Cortex of kidney (tissue), 1 donor: ENCODE measurements at places on chromosomes 5 and 9.

- no peak for DNase-seq
Observed at GRCh38 chr5:93461756-93462155, 119.3 kb downstream of the NR2F1-AS1 start.

DNA sequence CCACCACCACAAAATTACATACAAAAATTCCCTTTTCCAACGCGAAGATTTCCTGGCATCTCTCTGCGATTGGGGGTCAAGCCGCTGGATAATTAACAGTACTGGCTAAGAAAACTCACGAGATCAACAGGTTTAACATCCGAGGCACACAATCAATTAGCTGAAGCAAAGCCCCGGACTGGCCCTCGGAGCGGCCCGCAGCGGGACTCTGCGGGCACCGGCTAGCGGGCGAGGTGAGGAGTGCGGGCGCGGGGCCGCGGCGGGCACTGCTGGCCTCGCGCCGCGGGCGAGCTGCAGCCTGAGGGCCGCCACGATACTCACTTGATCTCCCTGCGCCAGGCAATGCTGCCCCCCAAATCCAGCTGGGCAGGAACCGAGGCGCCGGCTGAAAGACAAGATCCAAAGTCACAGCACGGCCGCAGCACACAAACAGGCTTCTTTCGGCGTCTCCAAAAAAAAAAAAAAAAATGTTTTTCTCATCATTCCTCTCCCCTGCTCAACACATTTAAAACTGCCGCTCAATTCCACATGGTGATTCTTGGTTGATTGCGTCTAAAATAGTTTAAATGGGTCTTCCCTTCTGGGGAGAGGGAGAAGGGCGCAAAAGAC is 210.2 kb downstream of the MEF2C start:
- DNase-seq = no peak

DNA sequence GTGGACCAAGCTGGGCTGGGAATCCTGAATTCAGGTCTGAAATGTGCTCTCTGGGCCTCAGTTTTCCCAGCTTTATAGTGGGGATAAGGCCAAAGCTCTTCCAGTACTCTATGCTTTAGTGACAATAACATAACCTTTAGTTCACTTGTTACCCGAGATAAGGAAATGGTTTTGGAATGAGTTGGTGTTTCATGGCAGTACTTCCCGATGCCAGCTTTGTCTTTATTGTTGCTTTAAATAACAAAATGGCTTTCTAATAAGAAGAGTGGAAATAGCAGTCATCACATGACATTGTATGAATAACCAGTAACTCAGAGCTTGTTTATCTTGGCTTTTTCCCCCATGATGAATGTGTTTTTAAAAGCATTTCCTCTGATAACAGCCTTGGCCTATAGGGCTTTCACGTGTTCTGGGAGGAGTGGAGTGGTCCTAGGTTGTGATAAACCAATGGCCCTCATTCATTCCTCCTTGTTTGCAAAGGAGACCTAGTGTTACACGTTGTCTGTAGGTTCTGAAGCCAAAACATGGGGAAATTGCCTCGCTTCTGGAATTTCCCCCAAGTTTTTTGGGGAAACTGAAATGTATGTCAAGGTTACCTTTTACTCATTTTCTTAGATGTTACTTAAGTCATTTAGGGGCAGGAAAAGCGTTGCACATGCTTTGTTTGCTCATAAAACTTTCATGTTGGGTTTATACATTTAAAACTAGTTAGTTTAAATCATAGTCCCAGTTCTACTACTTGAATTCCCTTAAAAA is 53.7 kb downstream of the ZNF618 start:
- DNase-seq = no peak

GRCh38 chr5:168311061-168311566 is 19.7 kb downstream of the WWC1 start:
- no peak for DNase-seq

DNA sequence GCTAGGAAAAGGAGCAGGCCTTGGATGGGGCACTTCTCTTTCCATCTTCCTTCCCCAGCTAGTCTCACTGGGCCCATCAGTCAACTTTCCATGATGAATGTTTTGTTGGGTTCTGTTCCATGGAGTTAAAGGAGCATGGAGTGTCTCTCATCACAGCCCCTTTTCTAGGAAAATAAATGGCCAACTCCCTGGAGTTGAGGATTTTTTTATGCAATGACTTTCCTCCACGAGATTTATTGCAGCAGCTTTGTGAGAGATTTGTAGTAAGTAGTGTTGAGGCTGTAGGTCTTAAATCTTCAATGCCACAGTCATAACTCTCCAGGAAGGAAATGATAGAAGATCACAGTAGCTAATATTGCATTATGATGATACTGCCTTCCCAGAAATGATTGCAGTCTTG is 45.6 kb upstream of the SLC44A1 start:
- no peak for DNase-seq

- DNase-seq = no peak
Observed at GRCh38 chr5:55316837-55317236, 9.0 kb downstream of the MTREX start.

DNA sequence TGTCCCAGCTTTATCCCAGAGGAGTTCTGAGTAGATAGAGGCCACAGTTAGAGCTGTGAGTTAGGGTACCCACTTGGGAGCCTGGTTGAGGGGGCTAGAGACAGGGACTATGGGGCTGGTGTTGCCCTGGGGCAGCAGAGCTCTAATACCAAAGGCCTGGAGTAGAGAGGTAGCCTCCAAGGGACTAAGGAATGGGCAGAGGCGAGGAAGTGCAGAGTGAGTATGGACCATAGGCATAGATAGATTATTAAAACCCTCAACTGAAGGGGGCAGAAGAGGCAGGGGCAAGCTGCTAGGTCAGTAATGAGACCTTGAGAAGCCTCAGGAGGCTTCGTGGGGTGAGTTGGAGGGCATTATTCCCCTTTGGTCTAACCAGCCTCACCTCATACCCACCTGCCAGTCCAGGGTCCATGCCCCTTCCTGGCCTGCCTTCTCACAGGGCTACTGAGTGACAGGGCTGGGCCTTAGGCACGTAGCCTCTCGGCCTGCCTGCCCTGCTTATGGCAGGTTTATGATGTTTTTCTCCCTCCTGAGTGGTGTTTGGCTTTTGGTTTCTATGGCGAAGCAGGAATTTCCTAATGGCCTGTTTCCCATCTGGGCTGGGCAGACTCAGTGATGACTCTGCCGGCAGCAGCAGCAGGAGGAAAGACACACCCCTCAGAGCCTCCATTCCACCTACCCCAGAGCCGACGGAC is 8.0 kb downstream of the PDLIM4 start:
- no peak for DNase-seq

- DNase-seq = no peak
Observed at GRCh38 chr5:151699071-151699901, 12.6 kb upstream of the SPARC start.

- no peak for DNase-seq
Observed at GRCh38 chr5:61933787-61934626, 372.0 kb upstream of the KIF2A start.

- DNase-seq = no peak
Observed at GRCh38 chr9:127975376-127976315, 5.1 kb downstream of the EEIG1 start.

- no peak for DNase-seq
Observed at GRCh38 chr5:140041492-140042392, 1.4 kb downstream of the NRG2 start.

- DNase-seq = no peak
Observed at GRCh38 chr9:93592008-93592642, 15.7 kb downstream of the PHF2 start.

DNA sequence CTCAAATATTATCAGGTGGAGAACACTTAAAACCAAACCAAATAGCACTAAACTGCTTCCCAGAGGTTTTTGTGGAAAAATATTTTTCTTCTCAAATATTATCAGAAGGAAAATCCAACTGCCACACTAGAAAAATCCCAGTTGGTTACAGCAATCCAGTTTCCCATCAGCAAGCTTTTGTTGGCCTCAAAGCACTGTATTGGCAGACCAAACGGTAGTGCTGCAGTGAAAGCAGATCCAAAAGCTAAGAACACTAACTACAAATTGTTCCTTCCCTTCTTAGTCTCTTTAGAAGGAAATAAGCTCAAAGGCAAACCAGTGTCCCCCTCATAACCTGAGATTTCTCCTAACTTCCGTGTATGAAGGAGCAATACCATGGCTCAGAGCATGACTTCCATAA is 105.3 kb downstream of the TRIM36 start:
- DNase-seq = no peak

GRCh38 chr9:134062461-134063087 is 5.3 kb downstream of the BRD3 start:
- no peak for DNase-seq

DNA sequence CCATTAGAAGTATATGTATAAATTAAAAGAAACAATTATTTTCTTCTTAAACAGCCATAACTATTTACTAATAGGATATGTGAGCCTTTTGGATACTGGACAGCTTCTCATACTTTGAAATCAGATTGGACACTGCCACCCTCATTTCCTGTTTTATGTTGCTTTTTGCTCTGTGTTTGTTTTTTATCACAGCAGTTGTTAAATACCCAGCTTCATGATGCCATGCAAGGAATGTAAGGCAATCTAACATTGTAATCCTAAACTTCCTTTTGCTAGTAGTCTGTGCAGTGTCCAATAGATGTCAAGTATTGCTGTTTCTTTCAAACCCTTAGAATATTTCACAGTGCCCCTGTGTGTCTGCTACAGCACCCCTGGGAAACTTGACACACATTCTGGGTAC is 56.2 kb downstream of the CNTLN start:
- no peak for DNase-seq

- DNase-seq = no peak
Observed at GRCh38 chr9:31573561-31573960, 810.9 kb upstream of the ACO1 start.

DNA sequence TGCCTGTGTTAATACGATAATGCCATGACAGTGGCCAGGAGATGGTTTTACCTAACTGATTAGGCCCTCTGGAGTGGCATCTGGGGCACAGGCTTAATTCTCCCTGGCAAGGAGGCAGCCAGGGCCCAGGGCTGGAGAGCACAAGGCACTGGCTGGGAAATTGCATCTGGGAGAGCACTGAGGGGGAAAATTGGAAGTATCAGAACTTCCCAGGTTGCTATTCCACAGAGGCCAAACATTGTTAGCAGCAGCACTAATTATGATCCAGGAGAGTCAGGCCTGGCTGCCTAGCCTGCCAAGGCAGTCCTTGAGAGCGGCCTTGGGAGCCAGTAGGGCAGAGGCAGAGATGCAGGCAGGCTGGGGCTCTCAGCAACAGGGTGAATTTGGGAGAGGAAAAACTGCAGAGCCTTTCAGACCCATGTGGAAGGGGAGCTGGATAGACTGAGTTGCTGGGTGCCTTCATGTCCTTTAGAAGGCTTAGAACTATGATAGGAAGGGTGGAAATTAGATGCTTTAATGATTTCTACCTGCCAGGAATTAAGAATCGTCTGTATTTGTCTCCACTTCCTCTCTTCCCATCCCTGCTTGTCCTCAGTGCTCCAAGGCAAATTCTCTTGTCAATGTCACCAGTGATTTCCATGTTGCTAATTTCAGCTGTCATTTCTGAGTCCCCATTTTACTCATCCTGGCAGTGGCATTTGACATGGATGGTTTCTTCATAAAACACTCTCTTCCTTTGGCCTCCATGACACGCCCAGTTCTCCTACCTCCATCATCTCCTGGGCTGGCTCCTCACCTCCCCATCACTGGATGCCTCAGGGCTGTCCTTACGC is 56.1 kb upstream of the HSPA9 start:
- DNase-seq = no peak

DNA sequence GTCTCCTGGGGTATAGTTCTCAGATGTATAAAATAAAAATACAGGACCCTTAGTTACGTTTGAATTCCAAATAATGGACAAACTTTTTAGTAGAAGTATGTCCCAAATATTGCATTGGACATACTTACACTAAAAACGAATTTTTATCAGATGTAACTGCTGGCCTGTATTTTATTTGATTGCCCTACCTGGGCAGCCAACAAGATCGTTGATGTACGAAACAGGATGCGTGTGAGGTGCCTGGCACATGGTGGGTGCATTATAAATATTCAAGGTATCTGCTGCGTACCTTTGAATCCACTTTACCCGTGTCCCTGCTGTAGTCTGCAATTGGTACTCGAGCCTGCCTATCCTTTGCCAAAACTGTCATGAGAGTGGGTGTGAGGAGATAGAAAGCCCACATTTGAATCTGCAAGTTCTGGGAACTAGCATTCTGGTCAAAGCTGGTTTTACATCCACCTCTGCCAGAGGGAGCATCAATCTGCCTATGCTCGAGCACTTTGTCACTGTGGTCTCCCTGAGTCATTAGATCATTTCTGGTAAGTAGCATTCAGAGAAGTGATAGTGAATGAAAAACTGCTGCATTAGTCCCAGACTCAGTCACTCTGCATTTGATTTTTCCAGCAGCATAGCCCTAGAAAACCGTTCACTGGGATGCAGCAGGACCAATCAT is 133.7 kb upstream of the IQGAP2 start:
- DNase-seq = no peak

DNA sequence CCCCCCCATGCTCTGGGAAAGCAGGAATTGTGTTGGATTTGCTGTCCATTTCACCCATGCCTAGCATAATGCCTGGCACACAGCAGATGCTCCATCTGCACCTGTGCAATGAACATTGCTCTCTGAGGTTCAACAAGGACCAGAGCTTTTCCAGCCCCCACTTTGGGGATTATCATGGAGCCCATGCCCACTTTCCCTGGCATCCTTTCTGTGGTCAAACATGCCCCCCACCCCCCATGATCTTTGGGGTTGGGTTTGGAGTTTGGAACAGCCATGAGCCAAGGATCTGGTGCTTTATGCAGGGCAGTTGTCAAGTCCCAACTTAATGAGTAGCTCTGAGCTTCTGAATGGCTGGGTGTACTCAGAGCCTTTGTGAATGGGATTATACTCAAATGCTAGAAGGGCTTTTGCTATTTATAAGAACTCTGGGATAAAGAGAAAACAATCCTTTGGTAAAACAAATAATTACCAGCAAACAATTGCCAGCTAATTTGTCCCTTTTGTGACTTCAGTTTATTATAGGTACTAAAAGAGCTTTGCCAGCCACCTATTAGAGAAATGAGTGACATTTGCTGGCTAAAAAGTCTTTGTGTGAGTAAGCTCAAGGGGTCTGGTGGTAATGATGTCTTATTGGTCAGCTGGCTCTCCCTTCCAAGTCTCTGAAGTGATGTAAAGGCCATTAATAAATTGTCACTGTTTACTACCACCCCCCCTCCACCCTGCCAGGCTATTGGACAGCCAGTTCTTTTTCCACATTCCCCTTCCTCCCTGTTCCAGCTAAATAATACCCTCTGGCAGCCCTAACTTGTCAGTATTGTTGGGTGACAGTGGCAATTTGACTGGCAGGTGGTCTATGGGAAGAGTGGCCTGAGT is 182.3 kb downstream of the MACROH2A1 start:
- no peak for DNase-seq

DNA sequence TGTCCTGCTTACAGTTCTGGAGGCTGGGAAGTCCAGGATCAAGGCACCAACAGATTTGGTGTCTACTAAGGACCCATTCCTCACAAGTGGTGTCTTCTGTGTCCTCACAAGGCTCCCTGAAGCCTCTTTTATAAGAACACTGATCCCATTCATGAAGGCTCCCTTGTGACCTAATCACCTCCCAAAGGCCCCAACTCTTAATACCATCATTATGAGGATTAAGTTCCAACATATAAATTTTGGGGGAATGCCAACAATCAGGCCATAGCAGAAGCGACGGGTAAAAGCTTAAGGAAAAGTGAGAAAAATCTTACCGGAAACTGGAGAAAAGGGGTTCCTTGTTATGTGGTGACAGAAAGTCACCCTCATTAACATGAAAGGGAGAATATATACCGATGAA is 11.2 kb downstream of the CTNNAL1 start:
- no peak for DNase-seq

GRCh38 chr9:4020755-4021296 is 279.0 kb downstream of the GLIS3 start:
- no peak for DNase-seq

GRCh38 chr5:17713301-17713700 is 79.0 kb downstream of the TAF11L14 start:
- no peak for DNase-seq

- no peak for DNase-seq
Observed at GRCh38 chr5:89686081-89686765, 723.3 kb downstream of the CETN3 start.
